ENCODE measurements at places on chromosomes 1 and 21.

- DNase-seq = no peak
Measured at GRCh38 chr1:6104631-6105030, 58.9 kb downstream of the KCNAB2 start.

DNA sequence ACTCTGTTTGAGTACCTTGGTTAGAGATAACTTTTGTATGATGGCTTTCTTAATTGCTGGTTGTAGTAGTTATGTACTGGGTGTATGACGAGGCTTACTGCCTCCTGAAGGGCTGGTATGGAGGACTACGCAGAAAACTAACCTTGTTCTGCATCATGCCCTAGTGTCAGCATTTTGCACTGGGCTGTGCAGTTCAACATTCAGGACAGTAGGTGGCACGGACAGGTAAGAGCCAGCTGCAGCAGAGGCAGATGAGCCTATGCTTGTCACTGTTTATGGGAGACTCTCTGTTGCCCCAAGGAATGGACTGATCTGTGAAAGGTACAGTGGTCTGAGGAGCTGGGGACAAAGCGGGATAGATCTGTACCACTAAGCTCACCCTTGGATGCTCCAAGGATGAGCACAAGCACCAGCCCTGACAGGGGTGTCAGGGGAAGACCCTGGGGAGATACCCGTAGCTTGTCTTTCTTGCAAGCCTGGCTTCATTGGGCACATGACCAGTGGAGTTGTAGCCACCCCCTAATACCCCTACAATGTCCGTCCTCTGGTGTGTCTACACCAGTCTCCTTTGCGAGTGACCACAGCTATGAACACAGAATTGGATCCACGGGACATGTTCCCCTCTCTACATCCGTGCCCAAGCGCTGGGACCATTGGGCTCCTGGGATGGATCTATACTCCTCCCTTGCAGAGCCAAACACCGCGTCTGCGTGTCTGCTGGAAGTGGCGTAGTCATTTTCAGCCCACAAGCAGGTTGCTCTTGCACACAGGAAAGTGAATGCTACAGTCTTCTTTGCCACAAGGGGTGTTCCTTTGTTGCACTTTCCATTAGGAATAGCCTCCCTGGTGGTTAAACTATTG lies 51.1 kb upstream of the CFHR3 start:
- DNase-seq = peak; percentile 45

GRCh38 chr1:15900662-15901279 lies 53.3 kb downstream of the SPEN start:
- no peak for DNase-seq

DNA sequence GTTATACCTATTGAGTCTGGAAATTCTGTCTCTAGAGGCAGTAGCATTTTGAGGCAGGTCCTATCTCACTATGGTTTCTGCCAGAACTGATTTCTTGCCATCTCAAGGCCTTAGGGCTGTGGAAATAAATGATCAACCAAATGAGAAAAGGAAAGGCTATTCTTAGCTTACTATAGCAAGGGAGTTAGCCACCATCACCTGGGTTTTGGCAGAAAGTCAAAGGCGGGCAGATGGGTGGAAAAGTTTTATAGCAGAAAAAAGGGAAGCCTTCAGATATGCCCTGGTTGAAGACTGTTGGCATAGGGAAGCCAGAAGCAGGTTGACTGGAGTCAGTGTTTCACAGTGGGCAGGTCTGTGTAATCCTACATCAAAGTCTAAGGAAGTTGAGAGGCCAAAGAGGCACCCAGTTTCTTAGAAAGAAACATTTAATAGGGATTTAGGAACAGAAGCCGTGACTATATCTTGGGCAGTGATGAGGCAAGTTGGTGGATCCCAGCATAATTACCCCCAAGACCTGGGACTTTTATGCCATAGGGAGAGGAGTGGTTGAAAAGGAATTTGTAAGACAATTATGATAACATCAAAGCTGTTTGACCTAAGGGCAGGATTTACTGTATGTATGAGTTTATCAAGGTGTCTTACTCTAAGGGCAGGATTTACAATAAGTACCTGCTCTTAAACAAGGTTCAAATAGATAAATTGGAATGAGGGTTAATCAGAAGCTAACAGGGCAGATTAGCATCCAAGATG lies 29.7 kb downstream of the CTH start:
- DNase-seq = no peak

DNA sequence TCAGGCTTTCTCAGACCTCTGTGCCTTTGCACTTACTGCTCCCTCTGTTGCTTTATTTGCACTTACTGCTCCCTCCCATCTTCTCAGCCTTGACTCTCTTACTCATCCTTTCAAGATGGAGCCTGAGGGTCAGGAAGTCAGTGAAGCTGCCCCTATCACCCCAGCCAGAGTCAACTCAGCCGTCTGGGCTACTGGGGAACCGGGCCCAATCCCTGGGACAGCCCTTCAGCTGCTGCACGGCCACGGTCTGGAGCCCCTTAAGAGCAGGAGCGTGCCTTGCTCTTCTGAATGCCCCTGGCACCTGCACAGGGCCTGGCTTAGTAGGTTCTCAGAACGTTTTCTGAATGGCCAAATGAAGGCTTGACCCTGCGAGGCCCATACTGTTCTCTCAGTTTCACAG lies 244.4 kb downstream of the FOXD2 start:
- DNase-seq = no peak

GRCh38 chr1:11862890-11863289 lies 4.1 kb upstream of the NPPB start:
- DNase-seq = peak; percentile 79

DNA sequence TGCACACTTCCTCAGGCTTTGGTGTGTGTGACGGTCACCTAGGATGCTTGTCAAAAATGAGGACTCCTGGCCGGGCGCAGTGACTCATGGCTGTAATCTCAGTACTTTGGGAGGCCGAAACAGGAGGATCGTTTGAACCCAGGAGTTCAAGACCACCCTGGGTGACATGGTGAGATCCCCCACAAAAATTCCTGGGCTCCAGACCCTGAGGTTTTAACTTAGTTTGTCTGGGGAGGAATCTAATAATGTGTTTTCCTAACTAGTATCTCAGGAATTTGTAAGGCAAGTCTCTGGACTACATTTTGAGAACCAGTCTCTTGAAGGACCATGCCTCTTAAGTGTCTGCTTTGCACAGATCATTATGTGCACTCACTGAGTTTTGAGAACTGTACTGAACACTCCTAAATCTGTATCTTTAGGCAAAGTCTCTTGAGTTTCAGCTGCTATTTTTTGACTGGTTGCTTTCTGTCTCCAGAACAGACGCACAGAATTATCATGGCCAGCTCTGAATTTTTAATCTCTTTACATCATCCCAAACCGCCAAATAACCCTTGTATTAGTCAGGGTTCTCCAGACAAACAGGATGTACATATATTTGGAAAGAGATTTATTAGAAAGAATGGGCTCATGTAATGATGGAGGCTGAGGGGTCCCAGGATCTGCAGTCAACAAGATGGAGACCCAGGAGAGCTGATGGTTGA lies 45.5 kb upstream of the VANGL1 start:
- no peak for DNase-seq

Measured in urothelium cell line (cell line).